ENCODE measurements at places on chromosomes 7 and 10.

GRCh38 chr7:154469652-154470051 is 417.5 kb downstream of the DPP6 start:
- no peak for DNase-seq

DNA sequence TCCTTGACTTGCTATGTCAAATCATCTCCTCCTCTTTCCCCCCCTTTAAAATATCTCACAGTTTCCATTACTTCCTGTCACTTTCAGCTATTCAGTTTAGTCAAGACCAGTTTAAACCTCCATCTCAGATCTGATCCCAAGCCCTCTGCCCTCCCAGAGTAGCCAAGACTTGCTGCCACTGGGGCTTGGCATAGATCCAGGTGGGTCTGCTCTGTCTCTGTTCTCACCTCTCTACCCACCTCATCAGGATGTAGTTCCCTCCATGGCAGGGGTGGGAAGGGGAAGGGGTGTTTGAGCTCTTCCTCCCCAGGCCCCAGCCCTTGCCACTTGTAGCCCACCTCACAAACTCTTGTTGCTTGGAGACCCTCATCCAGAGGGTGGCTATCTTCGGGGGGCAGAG is 22.0 kb downstream of the PPP1R3C start:
- DNase-seq: no peak

DNA sequence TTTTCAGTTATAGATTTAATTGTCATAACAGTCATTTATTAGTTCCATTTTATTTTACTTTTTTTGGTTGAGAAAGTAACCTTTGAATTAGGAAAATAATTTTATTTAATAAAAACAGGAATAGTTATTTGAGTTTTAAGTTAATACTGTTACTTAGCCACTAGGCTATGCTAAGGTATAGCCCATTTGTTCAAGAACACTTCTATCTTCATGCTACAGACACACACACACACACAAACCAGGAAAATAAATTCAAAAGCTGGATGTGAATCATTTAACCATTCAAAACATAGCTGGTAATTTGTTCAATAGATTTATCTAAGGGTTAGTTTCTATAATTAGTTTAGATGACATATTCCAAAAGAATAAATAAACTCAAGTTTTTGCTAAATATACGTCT is 148.4 kb downstream of the RNF133 start:
- no peak for DNase-seq

DNA sequence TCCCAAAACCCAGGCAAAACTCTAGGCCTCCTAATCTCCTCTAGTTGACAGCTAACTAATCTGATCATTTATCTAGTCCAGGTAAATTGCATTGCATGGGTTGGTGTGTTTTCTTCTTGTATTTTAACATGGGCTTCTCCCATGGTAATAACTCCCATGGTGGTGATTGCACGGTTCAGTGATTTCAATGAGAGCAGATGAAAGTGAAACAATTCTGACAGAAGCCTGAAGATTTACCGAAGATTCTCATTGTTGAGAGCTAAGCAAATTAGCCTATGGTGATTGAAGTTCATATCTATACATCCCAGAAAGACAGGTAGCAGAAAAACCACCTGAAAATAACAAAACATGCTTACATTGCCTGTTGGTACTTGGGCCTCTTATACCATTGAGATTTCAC is 26.6 kb upstream of the LIPN start:
- DNase-seq: no peak

DNA sequence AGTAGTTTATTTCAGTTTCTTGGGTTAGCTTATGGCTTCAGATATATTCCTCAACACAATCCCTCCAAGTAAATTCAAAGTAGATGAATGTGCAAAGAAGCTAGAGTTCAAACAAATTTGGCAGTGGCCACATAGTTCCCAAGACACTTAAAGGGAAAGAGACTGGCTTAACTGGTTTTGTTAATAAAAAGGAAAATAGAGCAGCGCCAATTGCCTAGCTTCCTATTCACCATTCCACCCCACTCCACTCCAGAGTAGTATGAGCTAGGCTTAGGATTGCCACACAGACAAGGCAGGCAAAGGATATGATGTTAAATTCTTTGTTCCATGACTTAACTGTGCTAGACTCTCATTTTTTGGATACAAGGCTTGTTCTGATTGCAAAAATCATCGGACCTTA is 2.0 kb downstream of the XRCC2 start:
- no peak for DNase-seq

DNA sequence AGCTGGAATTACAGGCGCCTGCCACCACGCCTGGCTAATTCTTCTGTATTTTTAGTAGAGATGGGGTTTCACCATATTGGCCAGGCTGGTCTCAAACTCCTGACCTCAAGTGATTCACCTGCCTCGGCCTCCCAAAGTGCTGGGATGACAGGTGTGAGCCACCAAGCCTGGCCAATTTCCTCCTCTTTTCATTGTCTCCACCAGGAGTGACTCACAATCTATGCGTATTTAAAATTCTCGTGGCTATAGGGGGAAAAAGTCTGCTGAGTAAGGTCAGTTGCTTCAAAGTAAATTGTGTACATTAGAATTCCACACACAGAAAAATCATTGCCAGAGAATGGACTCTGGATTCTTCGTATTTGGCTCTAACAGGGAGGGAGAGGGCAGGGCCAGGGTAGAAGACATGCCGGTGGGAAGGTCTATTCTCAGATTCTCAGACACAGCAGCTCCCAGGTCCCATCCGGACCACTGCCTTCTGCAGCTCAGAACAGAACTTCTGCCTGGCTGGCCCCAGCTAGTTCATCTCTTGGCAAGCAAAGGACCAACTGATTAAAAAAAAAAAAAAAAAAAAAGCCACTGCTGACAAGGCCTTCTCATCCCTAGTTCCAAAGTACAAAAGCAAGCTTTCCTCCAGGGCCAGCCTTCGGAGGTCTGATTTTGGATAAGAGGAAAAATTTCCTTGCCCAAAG is 22.2 kb downstream of the PSPH start:
- DNase-seq: no peak

DNA sequence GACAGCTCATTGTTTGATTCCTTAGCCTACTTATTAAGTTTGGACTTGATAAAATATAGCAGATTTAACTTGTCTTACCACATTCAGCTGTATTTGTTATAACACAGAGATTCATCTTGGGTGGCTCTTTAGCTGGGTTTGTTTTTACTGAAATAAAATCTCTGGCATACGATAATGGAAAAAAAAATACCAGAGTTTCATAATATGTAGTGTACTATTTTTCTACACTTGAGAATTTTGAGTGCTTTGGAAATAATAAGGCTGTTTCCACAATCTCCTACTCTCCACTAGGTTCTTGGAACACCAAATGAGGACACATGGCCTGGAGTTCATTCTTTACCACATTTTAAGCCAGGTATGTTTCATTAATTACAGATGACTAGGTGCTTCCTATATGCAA is 218.6 kb upstream of the FZD1 start:
- no peak for DNase-seq

GRCh38 chr10:114716811-114717404 is 58.8 kb upstream of the ABLIM1 start:
- no peak for DNase-seq

DNA sequence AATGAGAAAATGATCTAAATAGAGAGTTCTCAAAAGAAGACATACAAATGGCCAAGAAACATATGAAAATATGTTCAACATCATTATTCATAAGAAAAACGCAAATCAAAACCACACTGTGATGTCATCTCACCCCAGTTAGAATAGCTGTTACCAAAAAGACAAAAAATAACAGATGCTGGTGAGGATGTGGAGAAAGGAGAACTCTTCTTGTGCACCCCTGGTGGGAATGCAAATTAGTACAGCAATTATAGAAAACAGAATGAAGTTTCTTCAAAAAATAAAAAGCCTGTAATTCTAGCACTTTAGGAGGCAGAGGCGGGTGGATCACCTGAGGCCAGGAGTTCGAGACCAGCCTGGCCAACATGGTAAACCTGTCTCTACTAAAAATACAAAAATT is 199.3 kb downstream of the PARD3 start:
- DNase-seq: no peak

DNA sequence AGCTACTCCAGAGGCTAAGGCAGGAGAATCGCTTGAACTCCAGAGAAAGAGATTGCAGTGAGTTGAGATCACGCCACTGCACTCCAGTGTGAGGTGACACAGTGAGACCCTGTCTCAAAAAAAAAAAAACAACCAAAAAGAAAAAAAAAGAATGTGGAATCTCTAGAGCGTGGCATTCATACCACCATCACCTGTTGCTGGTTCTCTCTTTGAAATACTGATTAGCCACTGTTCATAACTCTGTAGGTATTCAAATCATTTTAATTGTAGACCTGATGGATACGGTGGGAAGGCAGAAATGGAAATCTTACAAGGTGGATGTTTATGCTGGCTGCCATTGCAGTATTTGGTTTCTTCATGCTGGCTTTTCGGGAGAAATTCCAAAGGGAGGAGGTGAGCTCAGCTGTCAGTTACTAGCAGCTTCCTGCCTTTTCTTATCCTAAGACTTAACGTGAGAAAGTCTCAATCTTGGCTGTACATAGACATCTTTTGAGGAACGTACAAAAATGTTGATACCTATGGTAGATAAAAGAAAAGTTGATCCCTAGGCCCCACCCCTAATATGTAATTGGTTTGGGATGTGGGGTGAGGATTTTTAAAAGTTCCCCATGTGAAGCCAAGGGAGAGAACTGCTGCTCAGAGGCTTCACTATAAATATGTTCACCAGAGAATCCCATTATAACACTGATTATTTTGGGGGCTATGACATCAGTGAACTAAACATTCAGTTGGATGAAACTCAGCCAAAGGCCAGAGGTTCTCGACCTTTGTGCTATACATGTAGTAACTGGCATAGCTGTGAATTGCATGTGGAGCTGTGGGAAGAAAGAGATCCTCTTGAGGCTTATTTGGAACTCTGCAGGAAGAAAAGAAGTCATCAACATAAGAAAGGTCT is 26.9 kb upstream of the MKLN1 start:
- no peak for DNase-seq

DNA sequence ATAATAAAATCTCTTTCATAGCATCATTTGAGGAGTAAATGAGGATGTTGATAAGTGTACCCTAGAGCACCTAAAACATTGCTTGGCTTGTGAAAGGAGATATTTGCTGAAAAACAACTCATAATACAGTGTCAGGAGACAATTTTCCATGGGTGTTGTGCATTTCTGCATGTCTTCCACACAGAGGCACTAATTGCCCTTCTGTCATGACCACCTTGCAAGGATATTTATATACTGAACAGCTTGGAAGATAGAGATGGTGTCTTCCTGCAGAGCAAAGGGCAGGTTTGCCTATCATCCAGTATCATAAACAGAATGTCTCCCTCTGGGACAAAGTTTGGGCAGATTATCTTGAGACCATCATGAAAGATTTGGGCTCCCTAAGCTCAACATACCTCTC is 495.2 kb upstream of the LRRN3 start:
- no peak for DNase-seq

- no peak for DNase-seq
Observed at GRCh38 chr10:6068006-6068405, 5.8 kb upstream of the IL2RA start.

- DNase-seq: no peak
Observed at GRCh38 chr7:107442678-107443077, 27.2 kb upstream of the GPR22 start.
